ENCODE measurements at places on chromosomes 2 and 18. TPM values are rescaled to one million over a fixed set of nuclear protein-coding genes. Genes with fewer than 3 reads are reported as not detected.

The TCF23 gene
- not detected for total RNA-seq

The IGFBP5 gene
- 111 TPM for total RNA-seq

The ANKRD36 gene
- 5.4 TPM for total RNA-seq

The LINC00305 gene
- total RNA-seq: not detected

The NFE2L2 gene
- 53.0 TPM for total RNA-seq

The UPP2 gene
- total RNA-seq: not detected

The DYNC2LI1 gene
- total RNA-seq: 15.1 TPM

The BCL11A gene
- total RNA-seq: 4.4 TPM

Data from epithelial cell of proximal tubule (primary cell).